Urothelium cell line (cell line): ENCODE measurements at places on chromosomes 2 and 18.
A peak's percentile ranks its signal among the peaks of the same experiment; 100 is the strongest.

DNA sequence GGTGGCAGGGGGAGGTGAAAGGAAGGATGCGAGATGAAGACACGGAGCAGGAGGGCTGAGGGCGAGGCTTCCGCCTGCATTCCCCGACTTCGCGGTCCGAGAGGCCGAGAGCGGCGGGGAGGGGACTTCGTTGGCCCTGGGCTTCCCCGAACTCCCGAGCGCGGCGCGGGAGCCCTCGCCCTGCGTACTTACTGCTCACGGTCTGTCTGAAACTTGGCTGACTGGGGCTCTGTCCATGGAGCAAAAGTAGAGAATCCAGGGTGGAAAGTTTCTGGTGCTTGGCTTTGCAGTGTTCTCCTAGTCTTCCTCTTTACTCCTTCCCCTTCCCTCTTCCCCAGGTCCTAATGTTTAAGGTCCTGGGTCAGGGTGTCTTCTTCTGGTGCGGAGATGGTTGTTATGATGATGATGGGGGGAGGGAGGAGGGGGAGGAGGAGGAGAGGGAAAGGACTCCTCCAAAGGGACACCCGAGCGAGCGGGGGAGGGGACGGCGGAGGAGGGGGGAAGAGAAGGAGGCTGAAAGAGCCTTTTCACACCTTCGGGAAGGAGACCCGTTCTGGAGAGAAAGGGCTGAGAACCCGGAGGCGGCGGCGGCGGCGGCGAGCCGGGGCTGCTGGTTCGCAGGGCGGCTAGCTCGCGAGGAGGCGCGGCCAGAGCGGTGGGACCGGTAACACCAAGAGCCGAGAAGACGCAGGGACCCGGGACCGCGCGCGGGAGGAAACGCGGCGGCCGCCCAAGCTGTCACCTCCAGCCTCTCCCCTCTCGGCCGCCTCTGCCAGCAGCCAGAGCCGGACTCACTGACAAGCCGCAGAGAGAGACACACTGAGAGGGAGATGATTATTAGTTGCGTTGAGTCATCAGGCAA is at the start of gene SATB2:
TSS of gene SATB2 (minus strand) at position 793 of the 862 bp plus-strand sequence. CDS start 1,902 bp downstream, outside the sequence.
- peak; percentile 33 for DNase-seq

GRCh38 chr2:59930430-59930829 is 623.0 kb downstream of the BCL11A start:
- DNase-seq = no peak

- DNase-seq = no peak
These were observed 978 bp upstream of the TUBA4A start for GRCh38 chr2:219254590-219255201.

DNA sequence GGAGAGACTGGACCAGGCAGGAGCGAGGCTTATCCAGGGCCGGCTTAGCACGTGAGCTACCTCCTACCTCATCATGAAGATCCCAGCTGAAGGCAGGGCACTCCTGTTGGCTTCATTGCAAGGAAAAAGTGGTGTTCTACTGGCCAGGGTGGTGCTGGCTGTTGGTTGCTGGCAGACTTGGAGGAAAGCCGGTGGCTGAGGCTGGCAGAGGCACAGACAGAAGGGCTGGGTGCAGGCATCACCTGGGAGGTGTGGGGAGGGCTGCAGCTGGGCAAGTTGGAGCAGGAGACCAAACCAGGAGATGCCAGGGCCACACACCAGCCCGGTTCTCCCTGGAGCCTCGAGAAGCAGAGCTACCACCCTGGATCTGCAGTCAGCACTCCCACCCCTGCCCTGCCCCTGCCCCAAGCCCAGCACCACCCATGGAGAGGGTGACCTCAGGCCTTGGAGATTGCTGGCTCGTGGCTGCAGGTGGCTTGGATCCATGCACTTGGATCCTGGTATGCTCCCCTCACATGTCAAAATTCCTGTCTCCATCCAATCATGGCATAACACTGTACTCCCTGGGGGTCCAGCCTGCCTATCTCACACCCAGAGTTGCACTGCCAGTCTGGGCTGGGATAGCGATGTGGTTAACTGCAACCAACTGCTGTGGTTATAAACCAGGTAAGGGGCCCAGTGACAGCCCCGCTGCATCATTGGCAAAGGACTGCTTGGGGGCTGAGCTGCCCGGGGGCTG is 49.7 kb downstream of the GLI2 start:
- no peak for DNase-seq

- no peak for DNase-seq
These were observed 3.4 kb downstream of the SGPP2 start for GRCh38 chr2:222427646-222428301.

DNA sequence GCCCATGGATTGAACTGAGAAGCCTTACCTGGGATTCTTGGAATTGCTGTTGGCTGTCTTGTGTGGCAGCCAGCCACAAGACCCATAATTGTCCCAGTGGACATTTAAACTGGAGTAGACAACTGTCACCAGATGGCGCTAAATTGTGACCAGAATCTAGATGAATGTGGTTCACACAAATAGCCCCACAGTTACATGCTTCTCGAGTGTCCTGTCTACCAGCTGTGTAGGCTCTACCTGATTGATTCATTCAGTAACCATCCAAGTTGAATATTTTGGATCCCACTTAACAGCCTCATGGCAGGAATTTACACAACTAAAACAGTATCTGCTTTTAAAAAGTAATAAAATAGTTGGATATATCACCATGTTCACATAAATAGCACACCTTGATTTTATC is 73.2 kb downstream of the MAP4K4 start:
- peak; percentile 47 for DNase-seq

GRCh38 chr2:76159042-76159648 is 448.4 kb upstream of the GCFC2 start:
- no peak for DNase-seq

- no peak for DNase-seq
These were observed 2.6 kb downstream of the KDM3A start for GRCh38 chr2:86443631-86444350.

DNA sequence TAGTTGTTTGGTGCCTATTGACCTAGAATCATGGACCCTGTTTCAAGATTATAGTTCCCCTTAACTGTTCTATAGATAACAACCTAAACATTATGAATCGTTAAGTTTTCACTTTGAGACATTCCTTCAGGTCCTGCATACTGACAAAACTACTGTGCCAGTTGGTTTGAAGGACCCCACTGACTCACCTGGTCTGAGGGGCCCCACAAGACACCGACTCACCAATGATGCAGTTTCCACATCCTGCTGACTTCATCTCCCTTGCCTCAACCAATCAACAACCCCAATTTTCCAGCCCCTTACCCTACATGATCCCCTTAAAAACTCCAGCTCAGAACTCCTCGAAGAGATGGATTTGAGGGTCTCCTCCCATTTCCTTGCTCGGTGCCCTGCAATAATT is 89.6 kb upstream of the CCDC141 start:
- DNase-seq = no peak

- peak; percentile 88 for DNase-seq
These were observed 44.6 kb downstream of the ITGB1BP1 start for GRCh38 chr2:9378433-9379390.

- no peak for DNase-seq
These were observed 202.8 kb upstream of the TWIST2 start for GRCh38 chr2:238645095-238645494.

- DNase-seq = no peak
These were observed 171.3 kb downstream of the LOXHD1 start for GRCh38 chr18:46485675-46486194.

DNA sequence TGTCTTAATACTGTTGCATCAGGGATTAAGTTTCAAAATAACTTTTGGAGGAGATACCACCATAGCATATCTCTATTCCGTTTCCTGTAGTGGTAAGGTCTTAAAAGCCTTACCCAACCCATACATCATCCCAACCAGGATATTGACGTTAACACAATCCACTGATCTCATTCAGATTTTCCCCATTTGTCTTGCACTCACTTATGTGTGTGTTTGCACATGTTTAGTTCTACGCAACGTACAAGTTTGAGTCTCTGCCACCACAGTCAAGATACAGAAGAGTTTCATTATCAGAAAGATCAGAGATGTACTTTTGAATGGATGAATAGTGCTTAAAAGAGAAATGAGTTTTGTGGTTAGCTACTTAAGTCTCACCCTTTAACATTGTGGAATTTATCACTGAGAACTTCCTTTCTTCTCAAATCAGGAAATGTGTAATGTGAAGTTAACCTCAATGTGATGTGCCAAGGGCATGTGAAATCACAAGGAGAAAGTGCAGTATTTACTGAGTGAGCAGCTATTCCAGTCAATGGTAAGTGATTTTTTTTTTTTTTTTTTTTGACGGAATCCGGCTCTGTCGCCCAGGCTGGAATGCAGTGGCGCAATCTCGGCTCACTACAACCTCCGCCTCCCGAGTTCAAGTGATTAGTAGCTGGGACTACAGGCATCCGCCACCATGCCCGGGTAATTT is 69.2 kb upstream of the EPHA4 start:
- DNase-seq = peak; percentile 26

- no peak for DNase-seq
These were observed 226.8 kb downstream of the MC4R start for GRCh38 chr18:60145776-60146175.

DNA sequence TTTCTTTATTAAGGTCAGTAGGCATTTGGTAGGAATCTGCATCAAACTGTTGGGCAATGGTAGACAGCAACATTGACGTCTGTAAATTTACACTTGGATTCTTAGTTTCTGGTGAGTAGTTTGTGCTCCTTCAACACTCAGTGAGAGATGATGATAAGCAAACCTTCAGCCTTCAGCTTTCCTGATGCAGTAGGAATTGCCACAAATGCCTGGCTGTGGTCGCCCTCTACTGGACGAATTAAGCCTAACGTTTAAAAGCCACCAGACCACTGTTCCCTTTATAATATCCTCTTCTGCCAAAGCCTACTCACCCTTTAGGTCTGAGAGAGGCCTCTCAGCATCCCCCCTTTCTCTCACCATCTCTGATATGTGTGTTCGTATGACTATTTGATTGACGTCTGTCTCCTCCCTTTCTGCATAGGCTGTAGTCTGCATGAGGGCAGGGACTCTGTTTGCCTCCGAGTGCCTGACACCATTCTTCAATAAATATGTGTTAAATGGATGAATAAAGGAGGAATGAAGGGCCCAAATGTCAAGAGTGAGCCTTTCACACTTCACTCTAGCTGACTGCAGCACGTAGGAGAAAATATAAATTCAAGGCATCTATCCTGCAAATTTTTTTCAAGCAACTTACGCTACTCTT is 47.0 kb upstream of the PLEKHM3 start:
- peak; percentile 75 for DNase-seq

DNA sequence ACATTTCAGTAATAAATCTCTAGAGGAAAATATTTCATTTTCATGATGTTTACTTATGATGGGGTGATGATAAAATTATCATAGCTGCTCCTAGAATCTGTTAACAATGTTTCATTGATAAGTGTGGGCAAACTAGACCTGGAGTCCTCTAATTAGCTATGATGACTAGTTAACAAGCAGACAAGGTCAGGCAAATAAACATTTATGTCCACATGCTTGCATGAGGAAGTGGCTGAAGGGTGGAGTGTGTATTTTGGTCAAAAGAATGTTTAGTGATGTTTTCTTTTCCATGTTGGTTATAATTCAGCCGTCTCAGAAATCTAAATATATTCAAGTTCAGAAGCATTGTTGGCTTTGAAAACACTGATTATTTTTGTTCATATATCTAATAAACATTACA is 99.9 kb upstream of the FN1 start:
- no peak for DNase-seq

- no peak for DNase-seq
These were observed 22.5 kb downstream of the KIF1A start for GRCh38 chr2:240797500-240797895.

DNA sequence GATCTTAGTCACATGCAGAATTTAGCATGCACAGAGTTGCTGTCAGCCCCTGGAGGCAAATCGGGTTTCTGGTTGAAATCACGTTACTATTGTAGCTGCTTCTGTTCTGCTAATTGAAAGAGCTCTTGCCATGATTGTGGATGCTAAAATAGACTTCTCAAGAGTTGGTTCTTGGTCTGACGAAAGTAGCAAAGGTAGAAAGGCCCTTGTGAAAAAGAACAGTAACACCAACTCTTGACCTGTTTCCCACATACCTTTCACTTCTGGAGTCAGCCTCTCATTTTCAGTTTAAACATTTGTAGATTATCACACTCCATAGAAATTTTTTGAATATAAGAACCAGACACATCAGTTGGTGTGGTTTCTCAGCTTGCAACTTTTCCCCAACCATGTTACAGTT is 110.0 kb upstream of the EPB41L3 start:
- DNase-seq = no peak

DNA sequence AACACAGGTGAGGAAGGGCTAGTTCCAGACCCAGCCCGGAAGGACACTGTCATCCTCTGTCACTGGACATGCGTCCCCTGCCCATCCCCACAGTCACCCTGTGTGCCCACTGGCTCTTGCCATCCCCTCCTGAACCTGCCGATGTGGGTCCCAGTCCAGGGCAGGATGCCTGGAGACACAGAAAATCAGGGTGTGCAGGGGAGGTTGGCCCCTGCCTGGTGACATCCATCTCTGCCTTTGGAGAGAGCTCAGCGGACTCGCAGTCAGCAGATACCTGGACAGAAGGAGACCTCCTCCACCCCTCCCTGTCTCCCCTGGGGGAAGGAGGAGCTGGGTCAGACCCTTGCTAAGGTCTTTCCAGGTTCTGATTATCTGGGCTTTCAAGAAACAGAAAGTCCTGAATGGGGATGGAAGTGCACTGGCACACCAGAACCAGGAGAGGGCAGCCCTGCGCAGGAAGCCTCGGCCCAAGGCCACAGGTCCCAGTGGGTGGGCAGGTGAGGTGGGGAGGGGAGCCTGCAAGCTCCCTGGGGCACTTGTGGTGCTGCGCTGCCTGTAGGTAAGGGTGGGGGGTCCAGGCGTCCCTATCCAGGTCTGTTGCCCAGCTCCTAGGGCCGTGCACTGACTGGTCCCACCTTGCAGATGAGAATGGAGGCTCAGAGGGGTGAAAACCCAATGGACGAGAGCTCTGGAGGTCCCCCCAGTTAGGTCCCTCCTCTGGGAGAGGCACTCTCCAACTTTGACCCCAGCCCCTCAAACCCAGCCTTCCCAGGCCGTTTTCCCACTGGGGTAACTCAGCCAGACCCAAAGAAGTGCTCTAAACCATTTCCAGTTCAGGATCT is 9.7 kb upstream of the OTOS start:
- DNase-seq = peak; percentile 81

DNA sequence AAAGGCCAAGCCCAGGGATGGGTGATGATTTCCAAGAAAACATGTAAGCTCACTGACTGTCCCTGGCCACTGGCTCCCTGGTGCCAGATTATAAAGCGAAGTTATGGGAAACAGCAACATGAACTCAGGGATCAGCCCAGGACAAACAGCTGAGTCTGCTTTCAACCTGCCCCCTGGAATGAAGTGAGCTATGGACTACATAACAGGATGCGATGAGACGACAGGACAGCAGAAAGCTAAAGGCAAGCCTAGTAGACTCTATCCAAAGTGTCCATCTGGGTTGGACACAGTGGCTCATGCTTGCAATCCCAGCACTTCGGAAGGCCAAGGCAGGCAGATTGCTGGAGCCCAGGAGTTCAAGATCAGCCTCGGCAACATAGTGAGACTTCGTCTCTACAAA is 16.6 kb upstream of the KCMF1 start:
- no peak for DNase-seq

GRCh38 chr2:37337620-37338280 is 6.7 kb upstream of the QPCT start:
- no peak for DNase-seq
